NCI-H2081 treated with DMSO at 0.1 percent for 48 hours (cell line): ENCODE measurements at places on chromosomes 2 and 18.

DNA sequence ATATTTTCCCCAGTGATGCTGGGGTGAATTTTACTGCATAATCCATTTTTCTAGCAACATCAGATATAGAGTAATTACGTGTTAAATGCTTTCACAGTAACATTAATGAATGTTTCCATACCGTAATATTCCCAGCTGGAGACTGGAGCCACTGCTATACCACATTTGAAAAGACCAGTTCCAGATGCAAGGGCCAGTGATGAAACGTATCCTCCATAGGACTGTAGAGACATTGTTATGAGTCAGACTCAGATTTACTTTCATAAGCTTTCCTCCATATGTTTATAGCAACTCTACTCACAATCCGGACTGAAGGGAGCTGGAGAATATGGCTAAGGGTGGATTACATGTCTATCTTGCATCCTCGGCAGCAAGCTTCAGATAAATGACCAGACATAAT lies 22.7 kb upstream of the GCG start:
- DNase-seq = no peak

DNA sequence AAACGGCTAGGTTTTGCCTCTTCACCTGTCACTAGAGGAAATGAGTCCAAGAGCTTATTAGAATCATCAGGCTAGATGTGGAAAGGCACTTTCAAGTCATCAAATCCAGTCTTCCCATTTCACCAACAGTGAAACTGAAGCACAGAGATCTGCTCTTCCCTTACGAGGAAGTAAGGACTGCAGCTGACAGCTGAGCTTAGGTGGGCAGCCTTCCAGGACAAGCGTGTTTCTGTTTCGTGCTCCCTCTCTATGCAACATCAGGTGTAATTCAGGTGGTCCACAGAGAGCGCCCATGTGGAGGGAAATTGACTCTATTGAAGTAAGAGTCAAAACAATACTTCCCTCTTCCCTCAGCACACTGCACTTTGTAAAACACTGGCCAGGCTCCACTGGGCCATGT lies 5.5 kb downstream of the CYRIA start:
- no peak for DNase-seq

DNA sequence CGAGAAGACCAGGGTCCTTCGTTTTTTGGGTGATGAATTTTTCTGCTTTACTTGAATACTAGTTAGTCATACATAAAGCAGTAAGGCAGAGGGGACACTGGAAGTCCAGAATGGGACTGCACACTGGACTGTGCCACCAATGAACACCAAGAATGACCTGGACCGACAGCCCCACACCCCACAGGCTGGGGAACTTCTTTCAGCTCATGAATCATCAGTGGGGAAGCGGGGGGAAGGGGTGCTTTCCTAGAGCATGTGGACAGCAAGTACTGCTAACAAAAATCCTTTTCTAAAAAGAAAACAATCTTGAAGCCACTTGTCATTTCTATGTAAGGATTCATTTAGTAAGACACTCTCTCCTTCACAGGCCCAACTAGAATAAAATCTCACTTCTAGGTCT lies 86.0 kb downstream of the DTNB start:
- no peak for DNase-seq

- DNase-seq = no peak
Measured at GRCh38 chr2:62180975-62181374, 14.9 kb upstream of the B3GNT2 start.

DNA sequence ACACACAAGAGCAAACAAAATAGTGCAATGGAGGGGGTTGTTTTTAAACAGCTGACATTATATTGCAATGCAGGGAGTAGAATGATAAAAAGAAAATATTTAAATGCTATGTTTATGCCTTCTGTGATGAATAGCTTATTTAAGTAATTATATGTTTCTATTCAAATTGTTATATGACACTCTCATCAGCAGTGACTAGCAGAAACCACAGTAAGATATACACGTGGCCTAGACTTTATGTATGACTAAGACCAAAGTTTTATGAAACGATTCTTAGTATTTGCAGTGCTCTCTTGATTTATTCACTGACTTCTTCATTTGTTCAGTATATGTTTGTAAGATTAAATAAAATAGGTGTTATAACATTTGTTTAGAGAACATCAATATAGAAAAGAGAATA lies 26.1 kb upstream of the C1D start:
- DNase-seq = no peak

- DNase-seq = peak; percentile 59
Measured at GRCh38 chr2:226802573-226802972, 3.0 kb upstream of the IRS1 start.

DNA sequence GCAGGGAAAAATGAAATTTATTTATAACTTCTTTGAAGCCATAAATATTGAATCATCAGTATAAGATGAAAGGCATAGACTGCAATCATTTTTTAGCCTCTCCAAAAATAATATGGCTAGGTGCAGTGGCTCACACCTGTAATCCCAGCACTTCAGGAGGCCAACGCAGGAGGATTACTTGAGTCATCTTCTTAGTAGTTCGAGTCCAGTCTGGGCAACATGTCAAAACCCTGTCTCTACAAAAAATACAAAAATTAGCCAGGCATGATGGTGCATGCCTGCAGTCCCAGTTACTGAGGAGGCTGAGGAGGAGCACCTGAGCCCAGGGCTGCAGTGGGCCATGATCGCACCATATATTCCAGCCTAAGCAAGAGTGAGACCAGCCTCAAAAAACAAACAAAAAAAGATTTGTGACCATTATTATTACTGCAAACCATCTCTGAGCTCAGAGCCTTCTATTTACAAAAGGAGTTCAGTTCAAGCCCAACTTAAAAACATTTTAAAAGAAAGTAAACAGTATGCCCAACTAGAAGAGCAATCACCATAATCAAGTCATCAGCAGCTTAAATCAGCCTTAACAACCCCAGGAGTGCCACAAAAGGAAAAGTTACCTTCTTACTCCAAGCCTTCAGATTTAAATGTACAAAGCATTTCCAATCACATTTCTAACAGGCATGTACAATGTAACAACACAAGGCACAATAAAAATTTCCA lies 37.5 kb downstream of the KCNG3 start:
- DNase-seq = no peak

GRCh38 chr18:75830828-75831227 lies 403.3 kb upstream of the SMIM21 start:
- no peak for DNase-seq

DNA sequence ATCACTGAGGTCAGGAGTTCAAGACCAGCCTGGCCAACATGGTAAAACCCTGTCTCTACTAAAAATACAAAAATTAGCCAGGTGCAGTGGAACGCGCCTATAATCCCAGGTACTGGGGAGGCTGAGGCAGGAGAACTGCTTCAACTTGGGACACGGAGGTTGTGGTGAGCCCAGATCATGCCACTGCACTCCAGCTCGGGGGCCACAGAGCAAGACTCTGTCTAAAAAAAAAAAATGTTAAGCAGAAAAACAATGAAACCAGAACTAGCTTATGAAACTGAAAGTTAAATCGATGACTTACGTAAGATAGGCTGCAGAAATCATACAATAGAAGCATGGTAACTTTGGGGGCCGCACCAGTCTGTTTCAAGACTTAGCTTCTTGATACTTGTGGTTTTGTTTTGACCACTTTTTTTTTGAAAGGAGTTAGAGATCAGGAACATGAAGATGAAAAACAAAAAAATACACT lies 6.2 kb upstream of the GPR155 start:
- DNase-seq = no peak

GRCh38 chr18:60861575-60861974 lies 471.7 kb upstream of the CDH20 start:
- DNase-seq = no peak

GRCh38 chr18:9755615-9756014 lies 47.5 kb downstream of the RAB31 start:
- no peak for DNase-seq

DNA sequence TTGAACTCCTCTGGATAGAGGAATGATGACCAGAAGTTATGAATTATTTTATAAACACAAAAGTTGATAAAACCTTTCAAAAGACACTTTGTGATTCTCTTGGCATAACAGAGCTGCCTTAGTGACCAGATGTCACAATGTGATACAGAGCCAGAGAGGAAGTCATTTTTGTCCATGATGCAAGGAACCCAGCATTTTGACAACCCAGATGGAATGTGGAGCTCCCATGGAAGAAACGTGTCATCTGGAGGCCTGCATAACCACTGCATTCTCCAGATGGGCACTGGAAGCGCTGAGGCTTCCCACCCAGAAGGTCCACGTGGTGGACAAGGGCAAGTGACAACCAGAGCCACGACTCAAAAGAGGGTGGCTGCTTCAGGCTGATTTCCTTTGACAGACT lies 30.1 kb downstream of the HRH4 start:
- no peak for DNase-seq

GRCh38 chr2:217515615-217516309 lies 487.0 kb downstream of the TNS1 start:
- DNase-seq = no peak

GRCh38 chr2:236787885-236788284 lies 218.3 kb downstream of the ACKR3 start:
- no peak for DNase-seq

- no peak for DNase-seq
Measured at GRCh38 chr2:47189635-47190034, 34.5 kb upstream of the STPG4 start.

GRCh38 chr2:42493468-42494354 lies at the start of gene KCNG3:
KCNG3 (minus strand) TSS chr2:42493982; CDS start chr2:42493501, 481 bp downstream.
- no peak for DNase-seq

- no peak for DNase-seq
Measured at GRCh38 chr2:97706708-97707345, 6.5 kb upstream of the ZAP70 start.

GRCh38 chr2:18752667-18753422 lies 163.5 kb upstream of the NT5C1B start:
- no peak for DNase-seq

DNA sequence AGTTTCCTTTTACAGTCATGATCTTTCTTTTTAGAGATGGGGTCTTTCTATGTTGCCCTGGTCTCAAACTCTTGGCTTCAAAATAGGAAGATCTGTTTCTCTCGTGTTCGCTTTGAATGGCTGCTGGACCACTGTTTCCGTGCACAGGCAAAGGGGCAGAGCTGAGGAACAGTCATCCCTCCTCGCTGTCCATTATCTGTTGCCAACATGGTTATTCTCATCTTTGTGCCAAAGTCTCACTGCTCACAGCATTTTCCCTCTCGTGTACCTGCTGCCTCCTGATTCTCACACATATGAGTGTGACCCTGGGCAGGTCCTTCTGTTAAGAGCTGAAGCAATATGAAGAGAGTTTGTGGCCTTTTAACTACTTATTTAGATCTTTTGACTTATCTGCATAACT lies 28.0 kb upstream of the CCNYL1 start:
- DNase-seq = no peak

- DNase-seq = peak; percentile 17
Measured at GRCh38 chr2:194166818-194167217, 1490.2 kb upstream of the SLC39A10 start.

GRCh38 chr2:47490406-47490805 lies 87.5 kb downstream of the MSH2 start:
- DNase-seq = no peak

DNA sequence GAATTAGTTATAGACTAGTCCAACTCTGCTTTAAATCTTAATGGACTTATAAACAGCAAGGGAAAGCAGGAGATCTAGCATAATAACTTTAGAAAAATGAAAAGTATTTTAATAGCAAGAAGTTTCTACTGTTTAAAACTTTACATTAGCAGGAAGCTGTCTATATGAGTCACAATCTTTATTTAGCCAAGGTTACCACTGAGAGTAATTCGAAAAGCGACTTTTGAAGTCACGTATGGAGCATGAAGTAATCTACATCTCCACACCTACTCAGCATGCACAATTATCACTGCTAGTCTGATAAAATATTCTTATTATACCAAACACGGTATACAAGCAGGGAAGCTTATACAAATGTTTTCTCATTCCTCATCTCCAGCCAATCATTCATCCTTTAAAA lies 515.4 kb upstream of the SOX11 start:
- no peak for DNase-seq

DNA sequence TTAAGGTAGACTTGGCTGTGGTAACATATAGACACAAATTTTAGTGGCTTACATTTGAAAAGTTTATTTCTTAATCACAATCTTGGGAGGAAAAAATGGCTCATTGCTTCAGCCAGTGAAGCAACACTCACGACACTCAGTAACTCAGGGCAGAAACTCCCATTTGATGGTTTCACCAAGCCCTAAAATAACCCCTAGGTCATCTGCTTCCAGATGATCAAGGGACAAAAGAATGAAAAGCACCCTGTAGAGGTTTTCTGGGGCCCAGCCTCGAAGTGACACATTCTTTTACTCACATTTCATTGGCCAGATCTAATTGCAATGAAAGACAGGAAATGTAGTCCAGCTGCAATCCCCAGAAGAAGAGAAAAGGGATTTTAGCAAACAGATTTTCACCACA lies 275.9 kb downstream of the TMX3 start:
- no peak for DNase-seq

DNA sequence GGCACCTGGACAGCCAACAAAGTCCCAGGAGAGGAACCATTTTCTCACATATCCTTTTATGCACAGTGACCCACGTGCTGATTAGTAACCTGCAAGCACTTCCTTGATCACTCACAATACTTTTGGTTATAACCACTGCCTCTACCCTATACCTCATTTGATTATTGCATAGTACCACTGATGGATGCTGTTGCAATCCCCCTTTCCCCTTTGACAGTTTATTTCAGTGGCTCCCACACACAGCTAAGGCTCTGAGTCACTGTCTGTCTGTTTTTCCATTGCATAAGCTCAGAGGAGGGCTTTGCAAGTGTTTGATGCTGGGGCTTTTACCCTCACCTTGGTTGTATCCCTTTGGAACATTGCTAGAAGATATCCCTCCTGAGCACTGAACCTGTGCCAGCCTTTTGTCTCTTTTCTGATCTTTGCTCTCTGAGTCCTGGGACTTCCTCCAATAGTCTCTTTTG lies 101.7 kb upstream of the RBBP8 start:
- no peak for DNase-seq

DNA sequence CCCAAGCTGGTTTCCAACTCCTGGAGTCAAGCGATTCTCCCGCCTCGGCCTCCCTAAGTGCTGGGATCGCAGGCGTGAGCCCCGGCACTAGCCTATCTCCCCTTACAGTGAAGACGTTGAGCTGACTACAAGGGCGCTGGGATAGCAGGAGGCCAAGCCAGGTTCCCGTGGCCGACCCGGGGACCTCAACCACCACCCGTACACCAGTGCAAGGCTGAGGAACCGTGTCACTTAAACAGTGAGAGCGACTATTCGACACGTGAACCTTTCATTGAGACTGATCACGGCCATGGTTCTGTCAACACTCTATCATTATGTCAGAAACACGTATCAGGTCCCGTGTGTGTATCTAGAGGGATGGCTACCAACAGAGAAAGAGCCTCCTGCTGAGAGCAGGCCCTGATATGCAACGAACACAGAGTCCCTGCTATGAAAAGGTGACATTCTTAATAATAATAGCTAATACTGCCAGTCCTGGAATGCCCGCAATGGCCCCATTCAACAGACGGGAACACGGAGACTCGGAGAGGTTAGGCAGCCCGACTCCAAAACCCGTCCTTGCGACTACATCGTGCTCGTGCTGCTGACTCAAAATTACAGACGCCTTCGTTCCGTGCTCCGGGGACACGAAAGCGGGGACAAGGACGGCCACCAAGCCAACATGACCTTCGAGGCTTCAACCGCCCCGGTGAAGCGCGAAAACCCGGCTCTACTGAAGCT lies 833 bp downstream of the AFG3L2 start:
- DNase-seq = no peak
